NCI-H1048 (cell line): ENCODE measurements at places on chromosomes 16 and 17.

DNA sequence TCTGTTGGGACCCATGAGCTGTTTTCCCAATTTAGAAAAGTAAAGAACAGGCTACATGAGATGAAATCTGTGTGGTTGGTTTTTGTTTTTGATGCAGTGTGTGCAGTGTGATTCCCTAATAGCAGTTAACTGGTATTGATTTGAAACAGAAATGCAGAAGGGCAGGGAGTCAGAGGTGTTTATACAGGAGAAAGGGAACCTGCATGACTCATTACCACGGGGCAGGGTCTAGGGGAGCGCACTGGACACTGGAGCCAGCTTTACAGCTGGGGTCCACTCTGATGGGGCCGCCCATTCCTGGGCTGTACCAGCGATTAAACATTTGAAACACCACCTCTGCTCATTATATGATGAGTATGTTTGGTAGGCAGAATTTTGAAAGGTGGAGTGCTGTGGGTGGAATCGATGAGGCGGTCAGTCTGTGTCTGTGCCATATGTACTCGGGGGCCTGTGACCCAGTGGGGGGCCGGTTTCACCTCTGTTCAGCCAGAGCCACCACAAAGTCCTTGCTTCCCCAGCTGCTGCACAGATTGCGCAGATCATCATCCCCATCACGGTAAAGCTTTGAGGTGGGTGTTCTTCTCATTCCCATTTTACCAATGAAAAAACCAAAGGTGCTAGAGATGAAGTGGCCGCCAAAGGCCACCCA, 142.5 kb downstream of the CMIP start:
- no peak for DNase-seq

DNA sequence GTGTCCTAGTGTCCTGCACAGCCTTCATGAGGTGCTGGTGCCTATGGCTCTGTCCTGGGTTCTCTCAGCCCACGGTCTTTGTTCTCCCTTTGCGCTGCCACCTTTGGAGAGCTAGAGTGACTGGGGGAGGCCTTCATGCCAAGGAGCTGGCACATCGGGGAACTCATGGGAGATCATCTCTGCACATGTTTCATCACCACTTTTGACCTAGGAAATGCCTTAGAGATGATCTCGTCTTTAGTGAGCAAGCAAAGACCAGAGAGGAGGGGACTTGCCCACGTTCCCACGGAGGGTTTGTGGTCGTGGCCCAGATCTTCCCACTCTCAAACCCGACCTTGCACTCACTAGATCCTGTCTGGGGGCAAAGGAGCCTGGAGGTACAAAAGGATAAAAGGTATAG, 23.5 kb downstream of the TBX4 start:
- DNase-seq: no peak

DNA sequence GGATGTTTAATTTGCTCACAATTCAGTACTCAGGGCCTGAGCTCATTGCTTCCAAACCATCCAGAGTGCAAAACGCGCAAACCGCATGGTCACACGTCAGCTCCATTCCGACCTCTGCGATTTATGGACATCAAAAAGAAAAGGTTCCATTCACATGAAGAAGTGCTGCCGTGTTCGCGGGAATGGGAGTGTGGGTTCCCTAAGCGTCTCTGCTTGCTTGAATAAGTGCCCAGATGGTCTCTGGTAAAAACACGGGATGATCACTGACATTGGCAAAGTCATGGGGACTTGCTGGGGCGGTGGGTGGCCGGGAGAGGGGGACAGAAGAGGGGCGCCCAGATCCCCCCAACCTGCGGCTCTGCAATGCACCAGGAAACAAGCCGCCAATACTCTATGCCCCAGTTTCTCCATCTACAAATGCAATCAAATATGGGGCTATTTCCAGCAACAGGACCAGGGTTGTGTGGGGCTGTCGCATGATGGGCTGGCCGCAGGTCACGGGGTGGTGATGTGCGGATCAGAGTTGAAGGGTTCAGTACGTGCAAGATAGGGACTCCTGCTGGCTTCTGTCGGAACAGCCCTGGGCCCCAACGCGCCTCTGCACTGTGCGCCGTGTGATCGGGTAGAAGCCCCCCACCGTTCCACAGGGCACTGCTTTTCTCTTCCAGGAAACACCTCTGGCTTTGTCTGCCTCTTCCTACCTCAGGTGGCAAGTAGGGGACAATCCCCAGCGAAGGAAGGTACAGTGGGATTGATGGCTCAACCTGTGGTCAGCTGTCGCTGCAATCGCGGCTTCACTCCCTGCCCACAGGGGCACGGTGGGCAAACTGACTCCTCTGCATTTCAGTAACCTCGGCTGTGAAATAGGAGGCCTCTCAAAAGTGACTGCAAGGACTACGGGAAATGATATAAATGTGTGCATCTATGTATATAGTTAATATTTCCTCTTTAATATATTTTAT, 11.2 kb downstream of the FOXF1 start:
- no peak for DNase-seq

DNA sequence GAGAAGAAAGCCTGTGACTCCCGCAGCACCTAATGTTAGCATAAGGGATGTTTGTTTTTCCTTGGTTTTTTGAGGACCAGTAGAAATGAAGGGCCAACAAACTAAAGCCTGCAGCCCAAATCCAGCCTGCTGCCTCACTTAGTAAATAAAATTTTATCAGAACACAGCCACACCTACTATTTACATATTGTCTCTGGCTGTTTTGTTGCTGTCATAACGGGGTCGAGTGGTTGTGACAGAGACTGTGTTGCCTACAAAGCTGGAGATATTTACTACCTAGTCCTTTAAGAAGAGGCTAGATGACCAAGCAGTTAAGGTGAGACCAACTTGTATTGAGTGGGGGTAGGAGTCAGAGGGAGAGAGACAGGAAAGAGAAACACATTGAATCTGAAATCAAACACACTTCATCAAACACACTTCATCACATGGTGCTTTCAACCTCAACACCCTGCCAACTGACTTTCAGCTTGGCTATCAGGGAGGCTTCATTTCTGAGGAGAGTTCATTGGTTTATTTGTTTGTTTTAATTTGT, 546.3 kb upstream of the CDH11 start:
- no peak for DNase-seq

GRCh38 chr17:81342269-81343070, 47.4 kb upstream of the SLC38A10 start:
- DNase-seq: no peak

GRCh38 chr16:70468776-70469525, 14.6 kb downstream of the FCSK start:
- DNase-seq: no peak

- DNase-seq: no peak
Measured at GRCh38 chr17:49029801-49030200, 32.6 kb downstream of the IGF2BP1 start.

DNA sequence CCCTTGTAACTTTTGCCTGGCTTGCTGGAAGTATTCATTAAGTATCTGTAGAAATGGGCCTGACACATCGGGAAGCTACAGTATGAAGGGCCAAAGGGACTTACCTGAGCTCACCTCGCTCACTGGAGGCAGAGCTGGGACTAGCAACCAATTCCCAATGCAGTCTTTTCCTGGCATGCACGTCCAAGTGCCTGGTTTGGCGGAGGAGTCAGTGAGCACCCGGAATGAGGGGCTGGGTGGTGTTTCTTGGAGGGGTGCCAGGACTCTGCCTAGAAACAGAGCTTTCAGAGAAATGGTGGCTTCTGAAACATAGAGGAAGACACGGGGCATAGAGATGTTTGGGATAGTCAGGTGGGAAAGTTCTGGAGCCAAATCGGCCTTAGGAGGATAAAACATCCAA, 18.4 kb upstream of the GPRC5C start:
- DNase-seq: no peak

- no peak for DNase-seq
Measured at GRCh38 chr16:81641395-81642106, 137.5 kb upstream of the PLCG2 start.

- DNase-seq: no peak
Measured at GRCh38 chr17:40992666-40993065, 1.3 kb downstream of the KRTAP3-3 start.

DNA sequence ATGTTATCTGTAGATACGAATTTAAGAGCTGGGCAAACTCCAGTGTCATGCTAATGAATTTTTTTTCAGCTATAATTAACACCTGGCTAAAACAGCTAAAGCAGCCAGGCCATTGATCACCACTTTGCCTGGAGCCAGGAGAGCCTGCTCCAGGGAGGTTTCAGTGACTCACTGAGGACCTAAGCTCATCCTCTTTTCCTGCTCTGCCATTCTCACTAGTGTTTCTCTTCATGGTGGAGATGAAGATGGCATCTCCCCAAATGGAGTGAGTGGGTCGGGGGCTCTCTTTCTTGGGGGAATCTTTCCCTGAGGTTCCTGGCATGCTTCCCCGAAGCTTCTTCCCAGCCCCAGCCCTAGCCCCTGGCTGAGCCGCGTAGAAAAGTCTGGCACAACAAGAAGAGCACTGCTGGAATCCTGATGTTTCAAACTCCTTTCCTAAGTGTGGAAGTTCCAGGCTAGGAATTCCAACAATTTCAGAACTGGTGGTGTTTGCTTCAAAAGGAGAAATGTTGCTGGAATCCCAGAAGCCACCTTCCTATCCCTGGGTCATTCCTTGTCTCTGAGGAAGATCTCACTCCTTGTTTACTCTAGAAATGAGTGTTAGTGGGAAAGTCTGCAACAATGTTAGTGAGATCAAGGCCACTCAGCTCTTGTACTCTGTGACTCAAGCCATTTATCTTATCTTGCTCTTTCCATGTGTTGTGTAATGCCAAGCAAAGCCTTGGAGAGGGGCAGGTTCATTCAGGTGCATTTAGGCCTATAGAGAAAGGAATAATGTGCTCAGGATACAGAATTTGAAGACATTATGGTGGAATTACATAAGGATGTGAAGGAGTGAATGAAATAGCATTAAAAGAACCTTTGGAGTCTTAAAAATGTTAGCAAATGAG, 26.0 kb upstream of the B4GALNT2 start:
- DNase-seq: no peak

DNA sequence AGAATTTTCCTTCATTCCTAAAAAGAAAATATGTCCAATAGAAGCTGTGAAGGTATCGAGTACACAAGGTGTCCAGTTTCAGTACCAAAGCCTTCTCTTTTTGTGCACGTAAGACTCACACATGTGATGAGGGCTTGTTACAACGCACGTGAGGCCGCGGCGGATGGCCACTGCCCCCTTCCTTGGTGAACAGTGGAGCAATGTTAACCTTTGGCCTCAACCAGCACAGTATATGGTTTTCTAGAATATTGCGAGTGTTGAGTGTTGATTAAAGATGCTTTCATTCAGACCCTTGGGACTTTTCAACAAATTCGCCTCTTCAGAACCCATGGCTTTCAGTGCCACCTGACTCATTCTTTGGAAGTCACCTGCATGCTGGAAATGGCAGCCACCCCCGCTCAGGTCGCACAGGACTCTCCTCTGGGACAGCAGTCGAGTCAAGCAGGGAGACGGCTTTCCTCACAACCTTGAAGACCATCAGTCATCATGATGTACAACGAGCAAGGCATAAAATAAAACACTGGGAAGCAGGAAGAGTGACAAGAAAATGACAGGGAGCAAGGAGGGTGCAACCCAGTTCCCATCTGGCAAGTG, 14.5 kb downstream of the MAP1LC3B start:
- DNase-seq: no peak

- DNase-seq: no peak
Measured at GRCh38 chr16:51312363-51313150, 161.5 kb upstream of the SALL1 start.

DNA sequence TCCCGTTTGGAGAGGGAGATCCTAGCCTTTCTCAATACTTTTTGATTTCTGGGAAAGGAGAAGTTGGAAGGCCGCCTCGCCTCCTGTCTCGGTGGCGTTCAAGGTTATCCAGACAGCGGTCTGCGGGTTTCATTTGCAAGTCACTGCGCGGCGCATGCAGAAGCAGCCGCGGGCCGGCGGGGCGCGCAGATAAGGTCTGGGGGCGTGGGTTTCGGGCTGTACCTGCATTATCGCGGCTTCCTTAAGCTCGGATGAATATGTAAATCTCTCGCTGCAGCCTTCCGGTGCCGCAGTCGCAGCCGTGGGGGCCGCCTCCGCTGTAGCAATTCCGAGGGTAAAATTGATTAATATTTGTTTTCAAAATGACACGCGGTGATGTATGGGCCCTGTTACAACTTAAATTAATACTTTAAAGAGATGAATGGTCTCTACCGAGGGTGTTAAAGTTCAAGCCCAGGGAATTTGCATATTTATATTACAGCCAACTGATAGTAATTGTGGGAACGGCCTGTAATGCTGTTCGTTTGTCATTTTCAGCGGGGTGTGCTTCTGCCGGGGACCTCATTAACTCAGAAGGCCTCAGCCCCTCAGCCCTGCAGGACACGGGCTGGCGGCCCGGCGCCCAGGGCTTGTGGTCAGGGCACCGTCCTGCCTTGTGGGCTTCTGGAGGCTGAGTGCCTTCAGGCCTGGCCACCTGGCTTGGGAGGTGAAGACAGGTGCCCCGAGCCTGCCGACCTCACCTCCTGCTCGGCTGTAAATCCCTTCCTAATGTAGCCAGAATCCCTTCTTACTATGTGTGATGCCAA, 99.4 kb downstream of the CYLD start:
- DNase-seq: no peak

GRCh38 chr17:17663160-17664063, 17.8 kb upstream of the RAI1 start:
- DNase-seq: no peak

DNA sequence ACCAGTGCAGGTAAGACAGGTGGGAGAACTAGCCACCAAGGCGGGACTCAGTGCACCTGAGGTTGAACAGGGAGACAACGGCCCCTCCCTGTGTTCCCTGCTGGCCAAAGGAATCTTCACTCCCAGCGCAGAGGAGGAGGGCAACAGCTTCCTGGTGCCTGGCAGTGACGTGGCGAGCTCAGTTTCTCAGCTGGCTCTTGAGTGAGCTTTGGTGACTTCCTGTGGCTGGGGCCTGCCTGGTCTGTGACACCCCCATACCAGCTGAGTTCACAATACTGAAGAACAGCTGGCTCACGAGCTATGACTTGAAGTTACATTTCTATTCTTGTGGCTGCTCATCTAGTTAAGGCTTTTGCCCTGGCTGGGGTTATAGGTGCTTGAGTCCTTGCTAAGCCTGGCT, 26.1 kb downstream of the WNT9B start:
- no peak for DNase-seq
